ENCODE measurements at places on chromosomes 1 and 21. TPM values are rescaled to one million over a fixed set of nuclear protein-coding genes. Genes with fewer than 3 reads are reported as not detected.

B3GALT2 gene
- 3.1 TPM for total RNA-seq

FBXO2 gene
- total RNA-seq: 2.5 TPM

DNA sequence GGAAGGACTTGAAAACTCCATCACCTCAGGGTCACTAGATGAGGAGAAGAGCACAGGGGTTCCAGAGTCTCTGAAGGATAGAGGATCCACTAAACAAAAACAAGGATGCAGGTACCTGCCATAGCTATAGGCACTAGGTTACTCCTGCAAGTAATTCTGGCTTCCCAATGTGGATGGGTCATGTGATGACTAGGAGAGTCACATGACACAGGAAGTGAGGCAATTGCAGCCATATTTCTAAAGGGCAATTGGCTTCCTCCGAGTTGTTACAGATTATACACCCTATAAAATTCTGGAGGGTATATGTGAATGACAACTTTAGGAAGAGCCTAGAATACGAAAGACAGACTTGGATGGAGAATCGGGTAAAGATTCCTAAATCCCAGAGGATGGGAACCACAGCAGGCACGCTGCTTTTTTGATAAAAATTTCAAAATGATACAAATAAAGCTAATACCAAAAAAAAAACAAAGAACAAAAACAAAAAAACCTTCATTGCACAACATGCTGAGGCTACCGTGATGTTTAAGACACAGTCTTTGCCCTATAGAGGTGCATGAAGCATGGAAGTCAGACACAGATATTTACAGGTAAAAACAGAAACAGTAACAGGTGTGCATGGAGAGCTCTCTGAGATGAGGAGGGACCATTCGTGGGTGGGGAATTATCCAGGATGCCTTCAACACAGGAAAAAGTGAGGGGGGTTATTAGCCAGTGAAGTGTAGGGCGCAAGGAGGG lies 10.5 kb downstream of the MTX1 start:
- H3K27me3 ChIP-seq: no peaks in the 10 kb centered on the region
- H3K36me3 ChIP-seq: peaks cover 6% of the 10 kb centered on the region

- H3K27ac ChIP-seq: no peak overlapping the region
- H3K27me3 ChIP-seq: no peaks in the 10 kb centered on the region
- H3K4me1 ChIP-seq: peaks cover 30% of the 10 kb centered on the region
- no peak overlapping the region for H3K4me3 ChIP-seq
- no peak for DNase-seq
Observed at GRCh38 chr1:34980715-34981114, 4.4 kb downstream of the TMEM35B start.

DNA sequence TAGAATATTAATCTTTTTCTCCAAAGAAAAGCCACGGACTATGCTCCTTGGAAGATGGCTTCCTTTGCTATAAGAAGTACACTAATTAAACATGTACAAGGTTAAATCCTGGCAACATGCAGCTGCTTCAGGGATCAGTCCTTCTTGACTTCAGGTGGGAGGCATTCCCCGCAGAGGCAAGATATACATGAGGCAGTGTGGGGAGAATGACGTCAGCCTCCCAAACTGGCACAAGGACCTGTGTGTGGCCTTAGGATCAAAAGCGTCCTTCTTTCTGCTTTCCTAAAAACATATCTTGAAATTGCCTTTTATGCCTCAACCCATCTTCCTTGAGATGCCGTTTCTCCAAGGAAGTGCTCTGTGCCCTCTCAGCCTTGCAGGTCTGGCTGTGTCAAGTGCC lies 90.3 kb downstream of the WLS start:
- no peaks in the 10 kb centered on the region for H3K27me3 ChIP-seq
- no peaks in the 10 kb centered on the region for H3K36me3 ChIP-seq
- DNase-seq: peak; percentile 41
- peak overlapping the region; percentile 78 for H3K27ac ChIP-seq

DNA sequence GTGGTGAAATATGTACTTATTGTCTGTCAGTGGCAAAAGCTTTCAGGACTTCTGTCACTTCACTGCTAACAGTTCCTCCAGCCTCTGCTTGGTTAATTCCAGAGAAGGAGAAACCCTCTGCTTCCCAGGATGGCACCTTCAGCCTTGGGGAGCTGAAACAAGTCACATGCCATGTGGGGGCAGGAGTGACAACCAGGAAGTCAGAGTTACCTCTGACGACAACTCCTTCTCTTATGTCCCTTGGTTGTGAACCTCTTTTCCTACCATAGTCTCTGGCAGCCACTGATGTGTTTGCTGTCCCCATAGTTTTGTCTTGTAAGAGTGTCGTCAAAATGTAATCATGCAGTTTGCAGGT lies 53.6 kb downstream of the FCRL5 start:
- no peak overlapping the region for H3K4me3 ChIP-seq
- H3K27me3 ChIP-seq: no peaks in the 10 kb centered on the region
- H3K36me3 ChIP-seq: no peaks in the 10 kb centered on the region
- H3K4me1 ChIP-seq: no peaks in the 10 kb centered on the region
- no peak for DNase-seq
- H3K27ac ChIP-seq: no peak overlapping the region

DNA sequence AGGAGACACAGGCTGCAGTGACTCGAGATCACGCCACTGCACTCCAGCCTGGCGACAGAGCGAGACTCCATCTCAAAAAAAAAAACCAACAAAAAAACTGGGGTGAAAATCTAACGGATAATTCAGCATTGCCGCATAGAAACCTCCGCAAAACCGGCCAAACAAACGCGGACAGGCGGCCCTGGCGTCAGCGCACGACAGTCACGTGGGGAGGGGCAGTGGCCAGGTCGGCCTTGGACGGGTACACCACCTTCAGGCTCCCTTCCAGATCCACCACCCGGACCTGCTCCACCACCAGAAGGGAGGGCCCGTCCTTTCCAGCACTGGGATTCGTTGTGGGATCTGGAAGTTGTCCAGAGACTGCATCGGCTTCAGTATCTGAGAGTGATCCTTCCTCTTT lies 8.4 kb downstream of the SMIM1 start:
- H3K4me1 ChIP-seq: peaks cover 6% of the 10 kb centered on the region
- no peak overlapping the region for H3K4me3 ChIP-seq
- H3K36me3 ChIP-seq: peaks cover 65% of the 10 kb centered on the region
- H3K27ac ChIP-seq: no peak overlapping the region
- no peak for DNase-seq

- peaks cover 12% of the 10 kb centered on the region for H3K4me1 ChIP-seq
- no peak for DNase-seq
Observed at GRCh38 chr1:2606881-2607621, 20.5 kb downstream of the PRXL2B start.

- DNase-seq: no peak
- H3K4me1 ChIP-seq: peaks cover 39% of the 10 kb centered on the region
- H3K4me3 ChIP-seq: no peak overlapping the region
- H3K27ac ChIP-seq: no peak overlapping the region
- peaks cover 32% of the 10 kb centered on the region for H3K36me3 ChIP-seq
- no peaks in the 10 kb centered on the region for H3K27me3 ChIP-seq
Observed at GRCh38 chr1:3894626-3895278, 5.3 kb downstream of the C1orf174 start.

SPRR2F gene
- not detected for total RNA-seq

PKP1 gene
- total RNA-seq: under 0.01 TPM

S100A14 gene
- total RNA-seq: 8.8 TPM

DNA sequence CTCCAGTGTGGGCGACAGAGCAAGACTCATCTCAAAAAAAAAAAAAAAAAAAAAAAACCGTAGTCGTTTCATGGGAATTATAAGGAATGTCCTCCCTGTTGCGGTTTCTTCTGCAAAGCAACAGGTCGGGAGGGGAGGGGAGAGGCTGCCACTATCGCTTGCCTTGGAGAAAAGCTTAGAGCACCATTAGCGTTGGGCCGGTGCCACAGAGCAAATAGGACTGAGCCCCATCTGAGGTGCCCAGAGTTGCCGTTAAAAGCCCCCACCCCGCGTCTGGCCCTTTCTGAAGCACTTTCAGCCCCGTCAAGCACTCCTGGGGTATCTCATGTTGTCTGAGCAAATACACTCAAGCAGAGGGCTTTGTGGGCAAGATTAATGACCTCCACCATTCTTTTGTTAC lies 2.2 kb downstream of the RIPPLY3 start:
- H3K4me1 ChIP-seq: peaks cover 30% of the 10 kb centered on the region
- H3K36me3 ChIP-seq: no peaks in the 10 kb centered on the region

Measured in stomach (tissue), 19 donors.